ENCODE measurements at places on chromosomes 13 and 19.

- no peaks in the 10 kb centered on the region for H3K27me3 ChIP-seq
- H3K36me3 ChIP-seq: no peaks in the 10 kb centered on the region
- H3K4me1 ChIP-seq: no peaks in the 10 kb centered on the region
- no peak overlapping the region for H3K4me3 ChIP-seq
- no peak overlapping the region for H3K27ac ChIP-seq
Observed at GRCh38 chr13:21089830-21090229, 28.4 kb upstream of the LATS2 start.

- no peaks in the 10 kb centered on the region for H3K36me3 ChIP-seq
- DNase-seq: no peak
- H3K4me3 ChIP-seq: no peak overlapping the region
- no peaks in the 10 kb centered on the region for H3K27me3 ChIP-seq
Observed at GRCh38 chr13:74203576-74203975, 69.4 kb upstream of the KLF12 start.

DNA sequence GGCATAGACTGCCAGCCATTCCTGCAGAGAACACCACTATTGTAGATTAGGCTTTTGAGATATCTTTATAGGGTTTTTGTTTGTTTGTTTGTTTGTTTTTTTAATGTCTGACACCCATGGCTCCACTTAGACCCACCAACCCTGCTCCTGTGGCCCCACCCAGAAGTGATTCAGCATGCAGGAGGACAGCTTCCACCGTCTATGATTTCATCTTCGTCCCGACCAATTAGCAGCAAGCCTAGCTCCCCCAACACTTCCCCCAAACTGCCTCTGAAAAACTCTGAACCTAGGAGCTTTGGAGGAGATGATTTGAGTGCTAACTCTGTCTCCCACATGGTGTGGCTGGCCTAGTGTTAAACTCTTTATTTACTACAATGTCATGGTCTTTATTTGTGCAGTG, 108.3 kb upstream of the RXFP2 start:
- no peaks in the 10 kb centered on the region for H3K4me1 ChIP-seq
- H3K27ac ChIP-seq: no peak overlapping the region
- no peak overlapping the region for H3K4me3 ChIP-seq
- H3K27me3 ChIP-seq: no peaks in the 10 kb centered on the region

DNA sequence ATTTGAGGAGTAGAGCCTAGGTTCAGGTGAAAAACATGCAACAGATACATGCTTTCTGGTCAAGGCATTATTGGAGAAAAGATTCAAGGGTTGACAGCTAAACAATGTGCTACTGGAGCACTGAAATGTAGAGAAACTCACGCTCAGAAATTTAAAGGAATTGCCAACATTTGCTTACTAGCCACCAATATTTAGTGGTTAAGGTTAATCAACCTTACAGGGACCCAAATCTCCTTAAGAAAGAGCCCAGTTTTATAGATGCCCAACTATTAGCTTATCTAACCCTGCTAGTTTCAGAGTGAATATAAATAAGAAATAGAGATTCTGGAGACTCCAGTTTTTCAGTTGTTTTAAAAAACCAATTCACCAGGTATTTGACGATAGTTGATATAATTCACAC, 203.6 kb downstream of the DACH1 start:
- no peak overlapping the region for H3K27ac ChIP-seq
- H3K36me3 ChIP-seq: no peaks in the 10 kb centered on the region
- no peaks in the 10 kb centered on the region for H3K27me3 ChIP-seq
- DNase-seq: no peak

- peak; percentile 59 for DNase-seq
- H3K36me3 ChIP-seq: no peaks in the 10 kb centered on the region
- no peak overlapping the region for H3K27ac ChIP-seq
- no peak overlapping the region for H3K4me3 ChIP-seq
- peaks cover 3% of the 10 kb centered on the region for H3K4me1 ChIP-seq
- H3K27me3 ChIP-seq: peaks cover 62% of the 10 kb centered on the region
Observed at GRCh38 chr19:17681505-17682125, 6.5 kb downstream of the UNC13A start.

DNA sequence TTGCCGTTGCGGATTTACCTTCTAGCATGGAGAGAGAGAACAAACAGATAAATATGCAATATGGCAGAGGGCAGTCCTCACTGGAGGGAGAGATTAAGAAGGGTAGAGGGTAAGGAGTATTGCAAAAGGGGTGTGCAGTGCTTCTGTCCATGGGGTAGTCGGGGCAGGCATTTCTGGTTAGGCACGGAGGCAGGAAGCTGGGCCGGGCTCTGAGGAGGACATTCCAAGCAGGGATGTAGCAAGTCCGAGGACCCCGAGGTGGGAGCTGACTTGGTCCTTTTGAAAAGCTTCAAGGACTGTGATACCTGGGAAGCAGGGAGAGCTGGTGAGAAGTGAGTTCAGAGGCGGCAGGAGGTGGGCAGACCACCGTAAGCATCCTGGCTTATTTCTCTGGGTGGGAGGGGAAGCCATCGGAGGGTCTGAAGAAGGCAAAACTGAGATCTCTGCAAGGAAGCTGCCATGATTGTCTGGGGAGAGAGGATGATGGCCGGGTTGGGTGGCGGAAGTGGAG, 214.9 kb downstream of the FGF9 start:
- H3K4me1 ChIP-seq: no peaks in the 10 kb centered on the region
- no peaks in the 10 kb centered on the region for H3K36me3 ChIP-seq
- DNase-seq: no peak
- no peak overlapping the region for H3K4me3 ChIP-seq
- H3K27ac ChIP-seq: no peak overlapping the region

GRCh38 chr13:97223711-97224541, 1.8 kb downstream of the MBNL2 start:
- no peaks in the 10 kb centered on the region for H3K27me3 ChIP-seq
- H3K4me1 ChIP-seq: peaks cover 39% of the 10 kb centered on the region
- H3K36me3 ChIP-seq: no peaks in the 10 kb centered on the region

DNA sequence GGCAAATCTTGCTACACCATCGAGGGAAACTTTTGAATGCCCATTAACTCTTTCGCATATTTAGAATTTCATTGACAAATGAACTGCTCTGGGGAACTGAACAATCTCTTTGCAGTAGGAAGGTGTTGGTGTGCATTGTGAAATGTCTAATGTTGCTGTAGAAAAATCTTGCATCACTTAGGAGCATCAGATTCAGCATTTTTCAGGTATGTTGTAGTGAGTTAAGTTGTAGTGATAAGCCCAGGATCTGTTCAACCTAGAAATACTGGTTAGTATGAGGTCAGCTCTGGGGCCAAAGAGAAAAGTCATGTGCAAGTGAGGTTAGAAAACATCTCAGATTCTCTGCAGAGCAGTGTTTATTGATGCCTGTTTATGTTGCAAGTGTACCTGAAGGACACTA, 4.1 kb downstream of the FRY start:
- H3K27ac ChIP-seq: no peak overlapping the region
- peaks cover 2% of the 10 kb centered on the region for H3K36me3 ChIP-seq
- H3K4me1 ChIP-seq: peaks cover 8% of the 10 kb centered on the region
- DNase-seq: no peak
- H3K27me3 ChIP-seq: peaks cover 20% of the 10 kb centered on the region

DNA sequence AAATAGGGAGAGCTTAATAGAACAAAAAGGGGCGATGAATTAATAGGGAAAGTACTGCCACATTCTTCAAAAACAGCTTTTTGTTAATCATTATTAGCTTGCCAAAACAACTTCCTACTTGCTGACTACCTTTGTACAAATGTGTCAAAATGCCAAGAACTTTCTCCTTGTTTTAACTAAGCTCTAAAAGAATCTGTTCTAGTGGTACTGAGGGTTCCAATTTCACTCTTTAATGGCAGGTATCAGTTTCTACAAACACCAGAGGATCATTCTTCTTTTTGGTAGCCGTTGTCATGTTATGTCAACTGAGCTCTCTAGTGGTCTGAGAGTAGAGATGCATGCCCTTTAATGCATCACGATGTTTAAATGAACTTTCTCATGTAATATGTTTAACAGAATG, 29.4 kb upstream of the FBXL3 start:
- no peak for DNase-seq
- peak overlapping the region; percentile 38 for H3K27ac ChIP-seq
- H3K36me3 ChIP-seq: peaks cover 41% of the 10 kb centered on the region
- no peaks in the 10 kb centered on the region for H3K27me3 ChIP-seq
- H3K4me3 ChIP-seq: no peak overlapping the region

DNA sequence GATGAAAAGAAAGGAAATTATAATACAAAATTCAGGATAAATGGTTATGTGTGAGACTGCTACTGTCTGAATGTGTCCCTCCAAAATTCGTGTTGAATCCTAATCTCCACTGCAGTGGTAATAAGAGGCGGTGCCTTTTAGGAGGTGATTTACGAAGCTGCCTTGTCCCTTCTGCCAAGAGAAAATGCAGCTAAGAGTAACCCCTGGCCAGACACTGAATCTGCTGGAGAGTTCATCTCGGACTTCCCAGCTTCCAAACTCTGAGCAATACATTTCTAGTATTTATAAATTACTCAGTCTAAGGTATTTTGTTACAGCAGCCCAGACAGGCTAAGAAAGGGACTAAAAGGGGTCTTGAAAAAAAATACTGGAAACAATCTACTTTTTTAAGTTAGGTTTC, 152.6 kb downstream of the KLF12 start:
- no peak for DNase-seq
- no peak overlapping the region for H3K27ac ChIP-seq
- peaks cover 22% of the 10 kb centered on the region for H3K36me3 ChIP-seq

DNA sequence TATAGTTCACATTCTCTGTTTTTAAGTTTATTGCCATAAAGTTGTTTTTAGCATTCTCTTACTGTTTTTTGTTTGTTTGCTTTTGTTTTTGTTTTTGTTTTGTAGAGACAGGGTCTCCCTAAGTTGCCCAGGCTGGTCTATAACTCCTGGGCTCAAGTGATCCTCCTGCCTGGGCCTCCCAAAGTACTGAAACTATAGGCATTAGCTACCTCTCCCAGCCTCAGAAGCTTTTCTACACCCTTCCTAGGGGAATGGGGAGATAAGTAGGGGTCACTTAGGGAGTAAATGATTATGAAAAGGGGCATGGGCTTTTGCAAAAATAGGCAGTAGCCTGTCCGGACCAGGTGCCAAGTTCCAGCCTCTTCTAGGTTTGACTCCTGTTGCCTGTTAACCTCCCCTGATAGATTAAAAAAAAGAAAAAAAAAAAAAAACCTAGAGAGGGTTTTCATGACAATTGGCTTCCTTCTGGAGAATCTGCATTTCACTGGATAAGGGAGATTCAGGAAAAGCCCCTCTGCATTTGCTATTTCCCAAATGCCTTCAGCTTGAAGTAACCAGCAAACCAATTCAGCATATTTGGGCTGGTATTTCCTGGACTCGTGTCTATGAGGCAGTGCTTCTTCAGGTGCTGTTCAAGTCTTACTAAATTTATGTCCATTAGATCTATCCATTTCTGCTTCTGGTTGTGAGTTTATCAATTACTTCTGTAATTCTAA, 216.8 kb downstream of the TM9SF2 start:
- H3K36me3 ChIP-seq: no peaks in the 10 kb centered on the region
- no peak for DNase-seq
- H3K4me3 ChIP-seq: no peak overlapping the region
- H3K27ac ChIP-seq: no peak overlapping the region
- no peaks in the 10 kb centered on the region for H3K4me1 ChIP-seq

- peak within 1 kb of the TSS; percentile 86 for H3K27ac ChIP-seq
- peak; percentile 94 for DNase-seq
- H3K4me1 ChIP-seq: peaks cover 12% of the 10 kb centered on the region
- H3K27me3 ChIP-seq: no peaks in the 10 kb centered on the region
Observed at GRCh38 chr19:44447916-44448674, at the start of gene ZNF229. Gene ZNF229 (minus strand): TSS chr19:44448472. CDS start chr19:44442847, 5,625 bp downstream.

DNA sequence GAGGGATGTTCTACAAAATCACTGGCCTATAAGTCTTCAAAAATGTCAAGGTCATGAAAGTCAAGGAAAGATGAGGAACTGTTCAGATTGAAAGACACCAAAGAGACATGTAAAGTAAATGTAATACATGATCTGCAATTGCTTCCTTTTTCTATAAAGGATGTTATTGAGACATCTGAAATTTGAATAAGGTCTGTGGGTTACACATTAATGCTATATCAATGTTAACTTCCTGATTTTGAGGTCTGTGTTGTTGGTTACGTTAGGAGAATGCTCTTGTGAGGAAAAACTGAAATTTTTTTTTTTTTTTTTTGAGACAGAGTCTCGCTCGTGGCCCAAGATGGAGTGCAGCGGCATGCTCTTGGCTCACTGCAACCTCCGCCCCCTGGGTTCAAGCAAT, 197.4 kb downstream of the RGCC start:
- H3K4me3 ChIP-seq: no peak overlapping the region
- peak overlapping the region; percentile 0 for H3K27ac ChIP-seq

GRCh38 chr19:4139614-4140236, 13.7 kb upstream of the CREB3L3 start:
- peak; percentile 93 for DNase-seq
- peaks cover 2% of the 10 kb centered on the region for H3K27me3 ChIP-seq
- no peaks in the 10 kb centered on the region for H3K36me3 ChIP-seq
- peaks cover 11% of the 10 kb centered on the region for H3K4me1 ChIP-seq

DNA sequence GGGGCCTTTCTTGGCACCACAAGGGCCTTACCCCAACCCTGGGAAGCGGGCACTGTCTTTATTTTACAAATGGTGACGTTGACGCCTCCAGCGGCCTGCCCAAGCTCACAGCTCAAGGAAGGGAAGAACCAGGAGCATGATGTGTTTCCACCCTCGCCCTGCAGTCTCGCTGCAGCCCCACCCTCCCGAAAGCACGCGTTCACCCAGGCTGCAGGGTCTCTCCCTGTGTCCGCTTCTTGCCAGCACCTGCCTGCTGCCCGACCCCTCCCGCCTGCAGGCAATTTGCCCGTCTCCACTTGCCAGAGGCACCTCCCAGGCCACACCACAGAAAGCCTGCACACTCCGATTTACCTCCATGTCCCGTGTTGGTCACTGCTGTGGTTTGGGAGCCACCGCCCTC, 76.6 kb downstream of the SLC15A1 start:
- H3K27ac ChIP-seq: no peak overlapping the region
- no peak for DNase-seq
- H3K4me1 ChIP-seq: no peaks in the 10 kb centered on the region

GRCh38 chr13:23472189-23472588, 38.7 kb upstream of the SACS start:
- H3K4me1 ChIP-seq: peaks cover under 1% of the 10 kb centered on the region
- DNase-seq: no peak
- H3K4me3 ChIP-seq: no peak overlapping the region
- no peak overlapping the region for H3K27ac ChIP-seq

GRCh38 chr13:37211487-37211886, 106.0 kb upstream of the CSNK1A1L start:
- DNase-seq: no peak
- H3K27me3 ChIP-seq: no peaks in the 10 kb centered on the region
- H3K36me3 ChIP-seq: no peaks in the 10 kb centered on the region
- H3K27ac ChIP-seq: no peak overlapping the region
- no peak overlapping the region for H3K4me3 ChIP-seq
- no peaks in the 10 kb centered on the region for H3K4me1 ChIP-seq

GRCh38 chr19:3573858-3574637, 1.3 kb downstream of the HMG20B start:
- H3K27ac ChIP-seq: no peak overlapping the region
- H3K4me1 ChIP-seq: peaks cover 11% of the 10 kb centered on the region
- H3K36me3 ChIP-seq: peaks cover 13% of the 10 kb centered on the region
- DNase-seq: peak; percentile 97

- H3K27ac ChIP-seq: peak overlapping the region; percentile 88
- H3K4me3 ChIP-seq: no peak overlapping the region
- no peaks in the 10 kb centered on the region for H3K27me3 ChIP-seq
Observed at GRCh38 chr13:32790731-32791130, 204.5 kb downstream of the PDS5B start.

GRCh38 chr13:22915442-22916082, 265.2 kb upstream of the SGCG start:
- H3K4me3 ChIP-seq: peak overlapping the region; percentile 37
- H3K4me1 ChIP-seq: peaks cover 3% of the 10 kb centered on the region
- no peaks in the 10 kb centered on the region for H3K36me3 ChIP-seq
